Fibroblast of the aortic adventitia (primary cell): ENCODE measurements at places on chromosomes 11 and 22. TPM values are rescaled to one million over a fixed set of nuclear protein-coding genes. Genes with fewer than 3 reads are reported as not detected.

DNA sequence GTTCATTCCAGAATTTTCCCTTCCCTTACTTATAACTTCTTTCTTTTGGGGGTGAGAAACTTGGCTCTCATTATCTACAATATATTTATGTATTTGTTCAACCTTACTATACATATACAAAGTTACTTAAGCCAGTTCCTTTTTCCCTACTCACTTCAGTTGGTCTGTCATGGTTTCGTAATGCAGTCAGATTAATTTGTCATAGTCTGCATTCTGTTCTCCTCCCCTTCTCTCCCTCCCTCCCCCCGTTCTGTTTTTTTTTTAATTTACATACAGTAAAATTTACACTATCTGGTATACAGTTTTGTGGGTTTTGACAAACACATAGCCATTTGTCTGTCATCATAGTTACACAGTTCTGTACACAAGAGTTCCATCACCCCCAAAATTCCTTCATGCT is 71.8 kb upstream of the ADORA2A start:
- no peak for DNase-seq

- DNase-seq: no peak
These were observed 6.3 kb upstream of the ARHGAP8 start for GRCh38 chr22:44745853-44746789.

CCDC15 gene
- total RNA-seq: 3.6 and 9.8 TPM in 2 replicates

XPNPEP3 gene
- total RNA-seq: 10.4 and 17.4 TPM in 2 replicates
